Right hindlimb (tissue), 1 donor: ENCODE measurements at places on chromosomes 11 and 22.

- DNase-seq: no peak
Measured at GRCh38 chr11:74019104-74019738, 10.3 kb upstream of the UCP3 start.

DNA sequence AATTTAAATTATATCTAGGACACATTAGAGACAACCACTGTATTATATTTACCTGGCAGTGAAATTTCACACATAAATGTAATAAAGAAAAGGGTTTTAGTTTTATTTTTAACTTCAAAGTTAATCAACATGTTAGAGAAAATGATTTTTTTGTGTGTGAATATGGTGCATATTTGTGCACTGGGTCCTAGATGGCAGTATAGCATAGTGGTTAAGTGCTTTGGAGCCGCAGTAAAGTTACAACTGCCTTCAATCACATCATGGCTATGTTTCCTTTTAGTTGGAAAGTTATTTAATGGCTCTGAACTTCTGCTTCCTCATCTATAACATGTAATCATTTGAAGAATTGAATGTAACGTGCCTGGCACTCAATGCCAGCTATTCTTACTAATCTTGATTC lies 108.9 kb upstream of the DDI1 start:
- DNase-seq: no peak

DNA sequence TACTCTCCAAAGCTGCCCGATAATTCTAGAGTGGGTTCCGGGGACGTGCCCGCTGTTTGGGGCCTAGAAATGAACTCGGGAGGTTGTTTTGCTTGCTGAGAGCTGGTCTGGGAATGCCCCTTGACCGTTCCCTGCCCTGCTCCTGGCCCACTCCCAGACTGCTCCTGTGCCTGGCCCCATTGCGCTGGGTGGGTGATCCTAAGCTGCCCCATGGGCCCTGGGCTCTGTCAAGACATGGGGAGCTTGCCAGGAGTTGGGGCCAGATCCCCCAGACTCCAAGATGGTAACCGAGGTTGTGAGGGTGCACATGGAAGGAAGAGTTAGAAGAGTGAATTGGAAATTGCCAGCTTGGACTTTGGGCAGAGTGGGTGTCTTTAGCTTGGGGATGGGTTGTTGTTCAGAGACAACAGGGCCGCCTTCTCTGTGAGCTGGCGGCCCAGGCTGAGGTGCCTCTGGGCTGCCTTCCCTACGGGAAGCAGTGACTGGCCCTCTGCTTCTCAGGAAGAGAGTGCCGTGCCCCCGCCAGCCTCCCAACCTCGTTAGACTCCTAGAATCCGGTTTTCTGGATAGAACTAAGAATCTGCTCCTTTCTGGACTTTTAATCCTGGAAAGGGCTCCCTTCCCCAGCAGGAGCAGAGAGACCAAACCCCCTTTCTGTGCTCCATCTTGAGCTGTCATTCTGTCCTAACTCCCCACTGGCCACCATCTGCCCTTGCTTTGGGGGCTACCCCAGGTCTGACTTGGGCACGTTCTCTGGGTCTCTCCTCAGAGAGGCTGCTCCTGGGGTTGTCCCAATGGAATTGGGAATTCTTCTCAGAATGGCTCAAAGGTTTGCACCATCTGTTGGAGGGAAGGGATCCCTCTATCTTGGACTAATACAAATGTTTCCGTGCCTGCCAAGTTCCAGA lies 1.8 kb downstream of the ST3GAL4 start:
- no peak for DNase-seq

DNA sequence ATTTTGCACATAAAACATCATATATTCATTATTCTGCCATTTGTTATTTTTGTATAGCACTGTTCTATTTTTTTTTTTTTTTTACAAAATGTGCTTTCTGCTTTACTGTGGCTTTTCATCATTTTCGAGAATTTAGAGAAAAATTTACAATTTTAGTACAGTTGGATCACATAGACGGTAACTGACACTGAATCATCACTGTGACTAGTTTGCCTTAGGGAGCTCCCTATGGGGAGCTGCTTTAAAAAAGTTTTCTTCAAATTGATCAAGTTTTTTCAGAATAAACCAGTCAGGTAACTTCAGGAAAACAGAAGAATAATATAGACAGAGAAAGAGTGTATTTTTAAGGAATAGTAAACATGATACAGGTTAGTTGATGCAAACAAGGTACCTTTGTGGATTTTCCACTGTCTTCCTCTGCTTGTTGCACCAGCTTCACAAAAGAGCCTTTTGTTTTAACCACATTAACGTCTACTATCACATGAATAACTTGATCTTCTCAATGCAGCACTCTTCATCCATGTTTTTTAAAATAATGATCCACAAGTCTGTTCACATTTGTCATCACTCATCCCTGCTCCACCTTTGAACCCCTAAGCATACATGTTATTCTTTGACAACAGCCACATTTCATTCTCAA lies 327.0 kb downstream of the DYNC2H1 start:
- no peak for DNase-seq

DNA sequence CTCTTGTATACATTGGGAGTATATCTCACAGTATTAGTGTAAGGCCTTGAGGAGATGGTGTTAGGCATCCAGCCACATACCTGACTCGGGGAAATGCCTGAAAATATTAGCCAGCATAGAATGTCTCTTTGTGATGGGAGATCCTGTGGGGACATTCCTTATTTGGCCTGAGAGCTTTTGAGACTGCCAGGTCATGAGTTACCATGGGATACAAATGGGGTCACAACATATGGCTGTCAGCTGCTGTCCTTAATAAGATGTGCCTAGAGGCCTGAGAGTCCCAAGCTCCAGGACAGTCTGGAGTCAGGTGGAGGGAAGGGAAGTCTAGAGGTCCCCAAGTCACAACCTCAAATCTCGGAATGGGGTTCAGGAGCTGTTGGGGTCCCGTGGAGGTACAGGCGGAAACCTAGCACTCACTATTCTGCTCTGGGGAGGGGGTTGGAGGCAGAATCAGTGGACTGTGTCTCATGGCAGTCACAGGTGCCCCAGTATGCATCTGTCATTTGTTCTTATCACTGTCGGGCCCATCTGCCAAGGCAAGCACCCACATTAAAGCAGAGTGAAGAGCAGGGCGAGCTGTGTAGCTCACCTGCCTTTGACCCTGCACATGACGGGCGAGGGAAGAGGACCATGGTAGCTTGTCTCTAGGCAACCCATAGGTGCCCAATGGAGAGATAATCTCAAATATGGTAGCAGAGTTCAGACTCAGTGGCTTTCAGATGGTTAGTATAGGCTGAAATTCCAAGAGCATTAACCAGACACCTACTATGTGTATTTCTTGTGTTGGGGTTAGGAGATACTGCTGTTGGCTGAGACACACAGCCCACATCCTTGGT lies 29.9 kb downstream of the KCNQ1OT1 start:
- DNase-seq: no peak

GRCh38 chr22:42270176-42270509 lies 310 bp downstream of the TCF20 start:
- no peak for DNase-seq

- no peak for DNase-seq
Measured at GRCh38 chr22:44554411-44554810, 56.4 kb upstream of the RTL6 start.

DNA sequence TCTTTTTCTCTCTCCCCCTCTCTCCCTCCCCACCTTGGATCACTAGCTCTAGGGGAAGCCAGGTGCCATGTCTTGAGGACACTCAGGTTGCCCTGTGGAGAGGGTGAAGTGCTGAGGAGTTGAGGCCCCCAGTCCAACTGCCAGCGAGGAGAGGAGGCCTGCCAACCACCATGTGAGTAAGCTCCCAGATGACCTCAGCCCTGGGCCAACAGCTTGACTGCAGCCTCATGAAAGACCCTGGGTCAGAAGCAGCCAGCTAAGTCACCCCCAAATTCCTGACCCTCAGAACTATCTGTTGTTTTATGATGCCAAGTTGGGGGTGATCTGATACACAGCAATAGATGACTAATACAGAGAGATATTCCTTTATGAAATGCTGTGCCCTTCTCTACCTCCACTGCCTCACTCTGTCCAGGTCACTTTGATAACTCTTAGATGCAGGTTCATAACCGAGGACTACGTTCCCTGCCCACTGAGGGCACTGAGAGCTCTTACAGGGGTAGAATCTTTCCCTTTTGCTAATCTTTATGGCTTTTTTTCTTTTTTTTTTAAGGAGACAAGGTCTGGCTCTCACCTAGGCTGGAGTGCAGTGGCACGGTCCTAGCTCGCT lies 8.0 kb downstream of the ARFGAP3 start:
- DNase-seq: no peak

- no peak for DNase-seq
Measured at GRCh38 chr11:57373146-57373545, 7.8 kb downstream of the PRG3 start.

DNA sequence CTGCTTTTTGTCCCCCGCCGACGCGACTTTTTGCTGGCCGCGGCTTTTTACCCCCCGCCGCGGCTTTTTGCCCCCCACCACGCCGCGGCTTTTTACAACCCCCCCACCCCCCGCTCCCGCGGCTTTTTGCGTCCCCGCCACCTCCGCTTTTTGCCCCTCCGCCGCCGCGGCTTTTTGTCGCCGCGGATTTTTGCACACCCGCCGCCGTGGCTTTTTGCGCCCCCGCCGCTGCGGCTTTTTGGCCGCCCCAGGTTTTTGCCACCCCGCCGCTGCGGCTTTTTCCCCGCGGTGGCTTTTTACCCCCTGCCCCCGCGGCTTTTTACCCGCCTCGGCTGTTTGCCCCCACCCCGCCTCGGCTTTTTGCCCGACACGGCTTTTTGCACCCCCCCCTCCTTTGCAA lies 205.5 kb downstream of the CCT8L2 start:
- no peak for DNase-seq

DNA sequence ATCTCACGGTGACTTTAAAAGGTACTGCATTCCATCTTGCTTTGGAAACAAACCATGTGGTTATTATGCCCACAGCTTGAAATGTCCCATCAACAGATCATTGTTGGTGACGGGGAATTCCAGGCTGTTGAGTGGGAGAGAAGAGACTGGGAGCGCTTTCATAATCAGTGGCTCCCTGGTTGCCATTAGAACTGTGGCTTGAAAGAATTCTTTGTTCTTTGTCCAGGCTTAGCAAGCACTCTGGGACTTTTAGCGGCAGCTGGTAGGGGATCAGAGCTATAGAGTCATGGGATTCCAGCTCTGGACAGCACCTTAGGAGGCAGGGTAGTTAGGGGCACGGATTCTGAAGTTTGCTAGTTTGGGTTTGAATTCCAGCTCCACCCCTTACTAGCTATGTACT lies 22.0 kb downstream of the MMP20 start:
- DNase-seq: no peak

GRCh38 chr11:119635776-119636175 lies 93.2 kb downstream of the NECTIN1 start:
- DNase-seq: peak; percentile 71

DNA sequence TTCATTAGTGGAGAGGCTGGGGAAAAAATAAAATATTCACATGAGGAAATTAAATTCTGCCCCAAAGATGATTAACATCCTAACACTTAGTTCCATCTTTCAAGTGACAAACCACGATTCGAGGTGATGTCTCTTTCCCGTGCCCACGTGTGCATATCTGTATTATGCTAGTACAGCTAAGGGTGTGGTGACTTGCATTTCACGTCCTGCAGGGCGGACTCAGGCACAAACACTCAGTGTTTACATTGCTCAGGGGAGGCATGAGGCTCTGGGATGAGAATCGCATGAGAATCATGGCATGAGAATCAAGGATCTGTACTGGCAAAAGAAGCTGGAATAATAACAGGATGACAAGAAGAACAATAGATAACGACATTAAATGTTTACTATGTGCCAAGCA lies 179.4 kb downstream of the NTM start:
- no peak for DNase-seq

GRCh38 chr11:62999649-63000048 lies 14.9 kb upstream of the SLC22A6 start:
- no peak for DNase-seq

DNA sequence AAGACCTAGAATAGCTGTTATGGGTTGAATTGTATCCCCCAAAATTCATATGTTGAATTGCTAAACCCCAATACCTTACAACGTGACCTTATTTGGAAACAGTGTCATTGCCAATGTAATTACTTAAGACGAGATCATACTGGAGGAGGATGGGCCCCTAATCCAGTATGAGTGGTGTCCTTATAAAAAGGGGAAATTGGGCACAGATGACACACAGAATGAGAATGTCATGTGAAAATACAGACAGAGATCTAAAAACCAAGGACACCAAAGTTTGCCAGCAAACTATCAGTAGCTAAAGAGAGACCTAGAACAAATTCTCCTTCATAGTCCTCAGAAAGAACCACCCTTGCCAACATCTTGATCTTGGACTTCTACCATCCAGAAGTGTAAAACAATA lies 127.7 kb downstream of the ATXN10 start:
- no peak for DNase-seq

- DNase-seq: no peak
Measured at GRCh38 chr11:117535201-117535849, 207.7 kb downstream of the CEP164 start.

DNA sequence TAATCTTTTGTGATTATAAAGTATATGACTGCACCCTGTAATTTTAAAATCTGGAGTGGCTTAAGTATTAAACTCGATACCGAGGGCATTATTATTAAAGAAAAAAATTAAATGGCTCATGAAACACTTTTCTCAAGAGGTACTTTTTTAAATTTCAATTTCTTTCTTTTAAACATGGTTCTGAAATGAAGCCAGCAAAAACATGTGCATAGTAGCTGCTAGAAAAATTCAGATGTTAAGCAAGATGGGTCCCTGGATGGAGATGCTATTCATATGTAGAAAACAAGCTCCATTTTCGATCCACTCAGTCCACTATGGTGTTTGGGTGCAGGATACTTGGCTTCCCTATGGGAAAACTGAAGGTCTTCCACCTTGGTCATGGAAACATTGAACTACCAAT lies 189.5 kb downstream of the PGR start:
- DNase-seq: no peak

DNA sequence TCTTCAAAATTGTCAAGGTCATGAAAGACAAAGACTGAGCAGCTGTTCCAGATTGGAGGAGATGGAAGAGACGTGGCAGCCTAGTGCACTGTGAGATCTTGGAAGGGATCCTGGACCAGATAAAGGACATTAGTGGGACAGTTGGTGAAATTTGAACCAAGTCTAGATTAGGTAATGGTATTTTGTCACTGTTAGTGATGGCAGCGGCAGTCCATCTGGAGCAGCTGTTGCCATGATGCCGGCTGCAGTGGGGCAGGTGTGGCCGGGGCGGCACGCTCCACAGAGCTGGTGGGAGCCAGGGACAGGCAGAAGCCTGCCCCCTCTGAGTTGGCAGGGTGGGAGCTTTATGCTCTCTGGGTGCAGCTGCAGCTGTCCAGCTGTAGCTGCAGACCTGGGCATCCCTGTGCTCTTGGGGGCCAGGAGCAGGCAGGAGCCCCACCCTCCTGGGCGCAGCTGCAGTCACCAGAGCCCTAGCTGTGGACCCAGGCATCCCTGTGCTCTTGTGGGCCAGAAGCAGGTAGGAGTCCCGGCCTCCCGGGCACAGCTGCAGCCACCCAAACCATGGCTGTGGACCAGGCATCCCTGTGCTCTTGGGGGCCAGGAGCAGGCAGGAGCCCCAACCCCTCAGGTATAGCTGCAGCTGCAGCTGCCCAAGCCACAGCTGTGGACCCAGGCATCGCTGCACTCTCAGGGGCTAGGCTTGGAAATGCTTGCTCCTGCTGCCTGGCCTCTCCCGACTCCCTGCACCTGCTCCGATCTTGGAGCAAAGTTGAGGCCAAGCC lies 20.7 kb downstream of the DIXDC1 start:
- DNase-seq: peak; percentile 87
